ENCODE measurements at places on chromosomes 2 and 18.

DNA sequence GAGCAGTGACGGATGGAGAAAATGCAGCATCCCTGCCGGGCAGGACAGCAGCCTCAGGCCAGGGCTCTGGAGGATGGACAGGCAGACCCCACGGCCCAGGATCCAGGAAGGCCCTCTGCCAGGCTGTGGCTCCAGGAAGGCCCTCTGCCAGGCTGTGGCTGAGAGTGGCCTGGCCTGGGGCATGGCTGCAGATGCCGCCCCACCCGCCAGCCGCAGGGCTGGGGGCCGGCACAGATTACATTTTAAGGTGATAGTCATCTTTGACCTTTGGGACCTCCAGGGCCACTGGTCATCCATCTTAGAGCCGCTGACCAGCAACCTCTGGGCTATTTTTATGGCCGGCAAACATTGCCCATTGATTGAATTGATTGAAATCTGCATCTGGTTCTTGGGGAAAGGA, 98.0 kb upstream of the BOD1L2 start:
- DNase-seq: no peak

DNA sequence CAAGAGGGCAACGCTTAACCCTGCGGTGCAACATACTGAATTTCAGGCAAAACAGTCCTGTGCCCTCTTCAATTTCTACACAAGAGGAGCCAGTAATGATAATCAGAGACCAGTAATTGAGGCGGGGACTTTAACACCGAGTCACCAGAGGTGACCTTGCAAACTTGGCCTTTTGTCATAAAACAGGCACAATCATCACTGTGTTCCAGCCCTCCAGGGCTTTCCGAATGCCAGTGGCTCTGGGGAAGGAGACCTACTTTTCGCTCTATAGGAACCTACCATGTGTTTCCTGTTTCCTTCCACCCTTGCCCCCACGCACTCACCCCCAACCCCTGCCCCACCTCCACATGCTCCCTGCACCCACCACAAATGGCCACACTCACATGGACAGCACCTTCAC, 47.2 kb upstream of the LOXHD1 start:
- DNase-seq: no peak

GRCh38 chr2:239944694-239945551, 80.2 kb downstream of the NDUFA10 start:
- peak; percentile 8 for DNase-seq

- DNase-seq: no peak
These were observed 252.4 kb upstream of the SLC39A10 start for GRCh38 chr2:195404651-195405050.

DNA sequence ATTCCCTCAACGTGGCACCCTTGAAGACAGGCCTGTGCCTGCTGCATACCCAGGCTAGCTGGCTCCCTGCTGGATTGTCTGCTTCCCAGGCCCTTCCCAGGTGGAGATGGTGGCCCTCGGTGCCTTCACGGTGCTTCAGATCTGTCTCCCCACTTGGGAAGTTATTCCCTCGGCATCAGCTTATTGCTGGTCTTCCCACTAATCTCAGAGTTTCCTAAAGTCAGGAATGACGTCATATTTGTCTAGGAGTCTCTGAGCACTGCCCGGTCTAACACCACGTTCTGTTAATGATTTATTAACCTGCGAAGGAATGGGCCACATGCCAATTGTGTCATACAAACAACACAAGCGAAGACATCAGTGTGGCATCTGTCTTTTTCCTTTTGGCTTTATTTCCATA, 269.8 kb upstream of the ID2 start:
- no peak for DNase-seq

DNA sequence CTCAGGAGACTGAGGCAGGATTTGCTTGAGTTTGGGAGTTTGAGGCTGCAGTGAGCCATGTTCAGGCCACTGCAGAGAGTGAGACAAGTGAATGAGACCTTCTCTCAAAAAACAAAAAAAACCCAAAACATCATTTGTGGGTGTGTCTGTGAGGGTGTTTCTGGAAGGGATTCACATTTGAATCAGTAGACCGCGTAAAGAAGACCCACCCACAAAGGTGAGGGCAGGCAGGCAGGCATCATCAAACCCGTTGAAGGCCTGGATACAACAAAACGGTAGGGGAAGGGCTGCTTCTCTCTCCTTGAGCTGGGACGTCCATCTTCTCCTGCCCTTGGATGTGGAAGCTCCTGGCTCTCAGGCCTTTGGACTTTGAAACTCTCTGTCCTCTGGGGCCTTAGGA, 25.4 kb downstream of the CDKL4 start:
- peak; percentile 50 for DNase-seq

DNA sequence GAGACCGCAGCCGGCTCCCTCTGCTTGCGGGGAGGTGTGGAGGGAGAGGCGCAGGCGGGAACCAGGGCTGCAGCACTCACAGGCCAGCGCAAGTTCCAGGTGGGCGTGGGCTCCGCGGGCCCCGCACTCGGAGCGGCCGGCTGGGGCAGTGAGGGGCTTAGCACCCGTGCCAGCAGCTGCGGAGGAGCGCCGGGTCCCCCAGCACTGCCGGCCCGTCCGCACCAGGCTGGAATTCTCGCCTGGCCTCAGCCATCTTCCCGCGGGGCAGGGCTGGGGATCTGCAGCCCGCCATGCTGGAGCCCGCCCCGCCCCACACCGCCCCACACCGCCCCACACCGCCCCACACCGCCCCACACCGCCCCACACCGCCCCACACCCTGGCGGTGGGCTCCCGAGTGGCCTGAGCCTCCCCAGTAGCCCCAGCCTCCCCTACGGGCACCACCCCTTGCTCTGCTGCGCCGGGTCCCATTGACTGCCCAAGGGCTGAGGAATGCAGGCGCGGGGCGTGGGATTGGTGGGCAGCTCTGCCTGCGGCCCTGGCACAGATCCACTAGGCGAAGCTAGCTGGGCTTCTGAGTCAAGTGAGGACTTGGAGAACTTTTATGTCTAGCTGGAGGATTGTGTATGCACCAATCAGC, 123.9 kb upstream of the MGAT5 start:
- DNase-seq: no peak

- no peak for DNase-seq
These were observed 56.0 kb downstream of the METTL4 start for GRCh38 chr18:2515171-2515787.

DNA sequence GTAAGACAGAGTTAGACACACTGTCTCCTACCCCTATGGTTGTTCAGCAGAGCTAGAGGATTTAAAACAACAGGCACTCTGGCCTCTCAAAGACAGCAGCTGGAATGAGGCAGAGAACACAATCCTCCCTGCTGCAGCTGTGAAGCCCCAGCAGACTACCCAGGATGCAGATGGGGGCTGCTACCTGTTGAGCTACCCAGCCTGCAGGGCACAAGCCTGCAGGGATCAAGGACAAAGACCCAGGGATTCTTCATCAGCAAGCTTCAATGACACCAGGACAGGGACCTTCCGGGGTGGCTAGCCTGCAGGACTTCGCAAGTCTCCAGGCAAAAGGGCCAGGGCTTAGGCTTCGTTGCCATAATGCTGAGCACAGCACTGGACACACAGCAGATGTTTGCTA, 27.2 kb downstream of the GALNT14 start:
- DNase-seq: no peak

- DNase-seq: no peak
These were observed 74.8 kb downstream of the ARHGEF4 start for GRCh38 chr2:130911482-130911881.

- no peak for DNase-seq
These were observed 4.2 kb downstream of the HOXD11 start for GRCh38 chr2:176111309-176111663.

- DNase-seq: no peak
These were observed 4.0 kb upstream of the HOXD4 start for GRCh38 chr2:176147210-176147799.

DNA sequence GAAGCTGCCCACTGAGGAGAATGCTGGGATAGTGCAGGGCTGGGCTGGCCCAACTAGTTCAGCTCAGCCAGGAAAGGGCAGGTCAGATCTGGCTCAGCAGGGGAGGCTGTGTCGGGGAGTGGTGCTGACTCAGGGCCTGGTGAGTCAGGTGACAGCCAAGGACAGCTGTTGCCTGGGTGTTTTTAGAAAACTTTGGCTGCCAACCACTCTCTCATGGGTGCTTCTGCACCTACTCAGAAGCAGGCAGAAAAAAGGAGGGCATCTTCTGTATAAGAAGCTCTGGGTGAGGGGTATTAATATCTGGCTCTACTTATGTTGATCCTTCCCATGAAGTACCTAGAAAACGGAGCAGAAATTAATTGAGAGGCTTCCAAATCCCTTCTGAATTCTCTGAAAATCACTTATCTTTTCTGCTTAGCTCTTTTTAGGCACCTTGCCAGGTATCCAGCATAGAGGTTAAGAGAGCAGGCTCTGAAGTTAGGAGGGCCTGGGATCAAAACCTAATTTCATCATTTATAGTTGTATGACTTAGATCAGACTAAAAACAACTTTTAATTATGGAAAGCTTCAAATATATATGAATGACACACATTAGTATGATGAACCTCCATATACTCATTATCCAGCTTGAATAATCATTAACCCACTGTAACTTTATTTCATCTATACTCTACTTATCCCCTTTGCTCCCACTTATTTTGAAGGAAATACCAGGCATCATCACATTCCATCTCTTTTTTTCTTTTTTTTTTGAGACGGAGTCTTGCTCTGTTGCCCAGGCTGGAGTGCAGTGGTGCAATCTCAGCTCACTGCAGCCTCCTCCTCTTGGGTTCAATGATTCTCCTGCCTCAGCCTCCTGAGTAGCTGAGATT, 15.5 kb upstream of the RAB10 start:
- no peak for DNase-seq

- DNase-seq: no peak
These were observed 41.6 kb upstream of the SH3BP4 start for GRCh38 chr2:234910186-234910679.

GRCh38 chr2:135226961-135227360, 174.9 kb downstream of the RAB3GAP1 start:
- no peak for DNase-seq

DNA sequence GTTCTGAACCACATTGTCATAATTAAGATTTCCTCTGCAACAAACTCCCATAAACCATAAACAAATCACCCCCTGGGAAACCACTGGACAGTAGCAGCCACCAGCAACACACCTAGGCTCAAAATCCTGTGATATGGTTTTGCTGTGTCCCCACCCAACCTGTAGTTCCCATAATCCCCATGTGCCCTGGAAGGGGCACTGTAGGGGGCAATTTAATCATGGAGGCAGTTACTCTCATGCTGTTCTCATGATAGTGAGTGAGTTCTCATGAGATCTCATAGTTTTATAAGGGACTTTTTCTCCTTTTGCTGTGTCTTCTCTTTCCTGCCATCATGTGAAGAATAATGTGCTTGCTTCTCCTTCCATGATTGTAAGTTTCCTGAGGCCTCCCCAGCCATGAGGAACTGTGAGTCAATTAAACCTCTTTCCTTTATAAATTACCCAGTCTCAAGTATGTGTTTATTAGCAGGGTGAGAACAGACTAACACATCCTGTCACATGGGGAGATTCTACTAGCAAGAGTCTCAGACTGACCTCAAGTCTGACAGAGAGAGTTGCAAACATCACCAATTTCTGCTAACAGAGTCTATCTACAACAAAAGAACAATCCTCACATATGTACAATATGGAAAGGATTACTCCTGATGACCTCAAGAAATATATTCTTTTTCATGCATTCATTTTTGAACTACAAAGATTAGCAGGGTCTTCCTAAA, 182.6 kb downstream of the GRB14 start:
- no peak for DNase-seq

Measured in CD8-positive, alpha-beta memory T cell (primary cell).